ENCODE measurements at places on chromosomes 7 and 10.

GRCh38 chr10:120646738-120647456 lies 189.9 kb downstream of the PLPP4 start:
- no peak for DNase-seq

DNA sequence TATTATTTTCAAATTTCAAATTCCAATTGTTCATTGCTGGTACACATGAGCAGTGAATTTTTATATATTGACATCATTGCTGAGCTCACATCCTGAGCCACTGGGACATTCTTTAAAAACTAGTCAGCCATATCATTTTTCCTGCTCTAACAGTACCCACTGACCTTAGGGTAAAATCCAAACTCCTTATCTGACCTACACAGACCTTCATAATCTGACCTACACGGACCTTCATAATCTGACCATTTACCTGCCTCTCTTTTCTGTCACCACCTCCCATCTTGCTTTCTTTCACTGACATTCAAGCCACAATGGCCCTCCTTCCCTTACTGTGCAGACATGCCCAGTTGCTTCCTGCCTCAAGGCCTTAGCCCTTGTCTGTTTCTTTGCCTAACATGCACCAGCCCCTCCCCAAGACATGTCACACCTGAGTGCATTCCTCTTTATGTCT lies 16.1 kb upstream of the CUZD1 start:
- DNase-seq = no peak

GRCh38 chr7:139913021-139913844 lies 84.2 kb downstream of the TBXAS1 start:
- DNase-seq = no peak

DNA sequence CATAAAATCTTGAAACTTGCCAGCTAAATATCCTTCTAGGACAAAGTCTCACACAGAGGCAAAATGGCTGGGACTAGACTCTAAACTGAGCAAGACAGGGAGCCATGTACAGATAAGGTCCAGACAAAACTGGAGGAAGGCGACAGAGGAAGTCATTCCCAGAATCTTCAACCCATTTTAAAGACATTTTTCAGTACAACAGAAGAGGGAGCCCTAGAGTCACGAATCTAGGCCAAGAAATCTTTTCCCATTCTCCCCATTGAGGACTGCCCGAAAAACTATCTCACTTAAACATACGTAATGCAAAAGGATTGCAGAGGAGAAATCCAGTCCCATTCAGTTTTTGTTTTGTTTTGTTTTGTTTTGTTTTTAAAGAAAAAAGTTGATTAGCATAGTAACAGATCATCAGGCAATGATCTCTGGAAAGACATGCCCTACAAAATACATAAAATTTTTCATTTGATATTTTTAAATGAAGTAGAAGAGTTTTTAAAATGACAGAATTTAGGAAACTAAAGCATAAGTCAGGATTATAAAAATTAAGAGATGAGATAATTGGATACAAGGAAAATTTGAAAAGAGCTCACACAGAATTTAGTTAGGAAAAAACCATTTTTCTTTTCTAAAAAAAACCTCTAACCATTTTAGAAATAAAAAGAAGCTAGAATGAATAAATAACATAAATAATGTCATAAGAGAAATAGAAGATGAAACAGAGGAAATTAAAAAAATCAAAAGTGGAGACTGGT lies 16.9 kb upstream of the PRF1 start:
- peak; percentile 11 for DNase-seq

DNA sequence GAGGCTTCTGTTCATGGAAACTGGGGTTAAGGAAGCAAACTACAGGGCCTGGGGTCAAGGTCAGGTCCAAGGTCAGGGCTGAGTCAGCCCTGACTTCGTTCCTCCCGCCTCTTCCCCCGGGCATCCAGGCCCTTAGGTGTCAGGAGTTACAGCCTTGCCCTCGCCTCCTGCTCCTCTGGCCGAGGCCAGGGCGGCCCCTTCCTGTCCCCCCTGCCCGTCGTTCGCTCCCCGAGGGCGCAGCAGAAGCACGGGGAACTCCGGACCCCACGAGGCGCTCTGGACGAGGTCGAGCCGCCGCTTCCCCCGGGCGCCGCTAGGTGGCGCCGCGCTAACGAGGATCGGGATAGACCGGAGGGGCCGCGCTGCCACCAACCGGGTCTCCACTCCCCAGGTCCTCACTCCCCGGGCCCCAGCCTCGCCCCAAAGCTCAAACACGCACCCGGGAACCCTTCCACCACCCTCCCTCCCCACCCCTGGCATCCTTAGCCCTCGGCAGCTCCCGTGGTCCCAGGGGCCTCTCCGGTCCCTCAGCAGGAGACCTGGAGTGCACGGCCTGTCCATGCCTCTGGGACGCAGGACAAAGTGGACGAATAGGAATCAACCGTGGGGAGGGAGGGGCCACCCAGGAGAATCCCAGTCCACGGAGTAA lies 59.2 kb upstream of the MYL10 start:
- peak; percentile 64 for DNase-seq

DNA sequence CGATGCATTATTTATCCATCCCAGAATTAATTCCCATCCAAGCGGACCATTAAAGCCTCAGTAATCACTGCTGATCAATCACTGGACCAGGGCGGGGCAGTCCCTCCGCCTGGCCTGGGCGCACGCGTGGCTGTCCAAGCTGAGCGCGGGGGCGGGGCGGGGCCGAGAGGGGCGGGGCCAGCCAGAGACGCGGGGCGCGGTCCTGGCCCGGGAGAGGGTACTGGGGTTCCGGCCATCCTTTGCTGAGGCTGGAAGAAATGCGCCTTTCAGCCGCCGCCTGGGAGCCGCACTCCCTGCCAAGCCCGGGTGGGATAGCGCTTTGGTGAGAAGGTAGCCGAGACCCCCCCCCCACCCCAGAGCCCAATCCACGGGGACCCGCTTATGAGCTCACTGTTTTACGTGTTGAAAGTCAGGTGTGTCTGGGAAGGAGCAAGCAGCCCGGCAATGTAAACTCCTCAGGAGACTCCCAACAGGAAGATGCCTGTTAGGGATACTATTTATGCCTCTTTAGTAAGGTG lies at the start of gene ARHGAP22:
TSS of gene ARHGAP22 (minus strand) at position 83 of the 518 bp plus-strand sequence. CDS start 277 bp downstream, outside the sequence.
- no peak for DNase-seq

DNA sequence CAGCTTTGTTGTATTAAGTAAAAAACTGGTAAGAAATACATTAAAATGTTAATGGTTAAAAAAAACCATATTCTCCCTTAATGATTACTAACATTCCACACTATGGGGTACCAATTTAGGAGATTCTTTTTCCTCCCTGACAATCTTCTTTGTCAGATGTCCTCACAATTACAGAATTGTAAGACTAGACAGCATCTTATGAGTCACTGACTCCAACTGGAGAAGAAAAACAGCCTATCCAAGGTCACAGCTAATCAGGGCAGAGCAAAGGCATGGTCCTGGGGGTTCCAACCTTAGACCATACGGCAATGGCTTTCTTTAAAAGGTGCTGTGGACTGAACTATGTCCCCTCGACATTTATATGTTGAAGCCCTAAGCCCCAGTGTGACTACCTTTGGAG lies 127.6 kb downstream of the DLG5 start:
- DNase-seq = no peak

GRCh38 chr10:113549856-113550255 lies 3.0 kb upstream of the HABP2 start:
- DNase-seq = no peak

Measured in NCI-H1092 treated with DMSO at 0.1 percent for 48 hours (cell line).